Activated T-helper 1 cell treated with anti-CD3 and anti-CD28 coated beads, Interleukin-12 subunit alpha, Interleukin-12 subunit beta, Interleukin-2, Interleukin-4 antibody, amounts not matched to agents 30 ng/mL and 10 ng/mL and 1 ng/mL, durations not matched to agents 14 hours and 24 hours and 36 hours (primary cell): ENCODE measurements at places on chromosomes 3 and 15.

DNA sequence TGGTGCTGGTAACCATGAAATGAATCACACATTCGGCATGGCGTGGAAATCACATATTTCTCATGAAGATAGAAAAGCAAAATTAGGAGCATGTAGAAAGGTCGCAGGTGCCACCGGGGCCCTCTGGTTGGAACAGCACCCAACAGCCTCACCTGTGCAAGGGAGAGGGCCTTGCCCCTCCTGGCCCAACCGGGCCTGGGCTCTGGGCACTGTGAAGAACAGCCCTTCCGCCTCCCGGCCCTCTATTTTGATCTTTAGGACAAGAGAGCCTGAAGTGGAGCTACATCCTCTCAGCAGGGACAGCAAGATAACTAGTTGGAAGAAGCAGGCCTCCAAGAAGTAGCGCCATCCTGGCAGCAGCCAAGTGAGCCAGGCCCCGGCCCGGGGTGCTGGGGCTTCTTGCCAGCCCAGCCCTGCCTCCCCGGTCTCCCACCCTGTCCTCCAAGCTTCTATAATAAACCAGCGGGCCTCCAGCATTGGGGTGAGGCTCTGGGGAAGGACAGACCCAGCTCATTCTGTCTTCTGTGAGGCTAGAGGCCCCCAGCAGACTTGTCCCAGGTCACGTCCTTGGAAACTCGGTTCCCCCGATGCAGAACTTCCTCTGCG lies 46.1 kb upstream of the FGD5 start:
- DNase-seq, result no peak

DNA sequence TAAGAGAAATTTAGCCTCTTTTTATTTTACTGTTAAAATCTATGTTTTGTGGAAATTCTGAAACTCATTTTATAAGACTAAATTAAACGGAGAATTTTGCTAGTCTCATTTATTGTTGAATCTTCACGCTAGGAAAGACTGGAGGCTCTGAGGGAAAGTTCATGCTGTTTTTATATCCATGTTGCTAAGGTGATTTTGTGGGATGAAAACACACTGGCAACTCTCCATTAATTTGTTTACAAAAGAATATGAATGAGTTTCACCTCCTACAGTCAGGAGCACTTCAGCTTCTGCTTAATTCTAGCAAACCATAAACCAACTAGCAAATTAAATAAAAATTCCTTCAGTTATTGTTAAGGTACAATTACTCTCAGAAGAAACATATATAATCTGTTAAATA lies 195.4 kb downstream of the RAP2B start:
- DNase-seq, result no peak

DNA sequence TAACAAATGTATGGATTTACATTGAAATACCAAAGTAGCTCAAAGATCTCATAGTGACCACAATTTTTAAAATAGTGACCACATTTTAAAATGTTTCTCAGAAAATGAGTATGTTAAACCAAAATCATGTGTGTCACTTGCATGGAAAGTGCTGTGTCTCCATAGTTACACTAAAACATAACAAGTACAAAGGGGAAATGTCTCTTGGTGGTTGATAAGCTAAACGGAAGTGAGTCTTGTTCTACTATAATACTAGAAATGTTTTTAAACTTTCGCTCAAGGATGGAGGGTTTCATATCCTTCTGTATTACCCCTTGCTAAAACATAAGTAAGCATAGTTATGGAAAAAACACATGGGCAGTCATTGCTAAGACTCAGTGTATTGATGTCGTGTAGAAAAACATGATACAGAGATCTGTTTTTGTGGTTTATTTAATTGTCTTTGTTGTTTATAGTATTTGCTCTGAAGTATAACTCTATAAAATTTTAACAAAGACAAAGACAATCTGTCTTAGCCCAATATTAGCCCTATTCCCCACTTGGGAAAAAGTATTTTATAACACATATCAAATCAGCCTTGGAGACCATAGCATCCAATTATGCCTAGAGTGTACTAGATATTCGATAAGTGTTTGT lies 27.0 kb upstream of the DENND4A start:
- DNase-seq, result peak; percentile 25

- no peak for DNase-seq
These were observed 8.6 kb upstream of the ISG20 start for GRCh38 chr15:88630141-88630721.

GRCh38 chr3:196284396-196284795 lies 3.1 kb downstream of the PCYT1A start:
- no peak for DNase-seq

GRCh38 chr3:129020691-129021090 lies 19.6 kb downstream of the EFCC1 start:
- DNase-seq, result no peak

- DNase-seq, result no peak
These were observed 50.0 kb upstream of the RASGRP1 start for GRCh38 chr15:38614621-38615020.

- no peak for DNase-seq
These were observed 173.6 kb downstream of the KLHL25 start for GRCh38 chr15:85621094-85621493.

DNA sequence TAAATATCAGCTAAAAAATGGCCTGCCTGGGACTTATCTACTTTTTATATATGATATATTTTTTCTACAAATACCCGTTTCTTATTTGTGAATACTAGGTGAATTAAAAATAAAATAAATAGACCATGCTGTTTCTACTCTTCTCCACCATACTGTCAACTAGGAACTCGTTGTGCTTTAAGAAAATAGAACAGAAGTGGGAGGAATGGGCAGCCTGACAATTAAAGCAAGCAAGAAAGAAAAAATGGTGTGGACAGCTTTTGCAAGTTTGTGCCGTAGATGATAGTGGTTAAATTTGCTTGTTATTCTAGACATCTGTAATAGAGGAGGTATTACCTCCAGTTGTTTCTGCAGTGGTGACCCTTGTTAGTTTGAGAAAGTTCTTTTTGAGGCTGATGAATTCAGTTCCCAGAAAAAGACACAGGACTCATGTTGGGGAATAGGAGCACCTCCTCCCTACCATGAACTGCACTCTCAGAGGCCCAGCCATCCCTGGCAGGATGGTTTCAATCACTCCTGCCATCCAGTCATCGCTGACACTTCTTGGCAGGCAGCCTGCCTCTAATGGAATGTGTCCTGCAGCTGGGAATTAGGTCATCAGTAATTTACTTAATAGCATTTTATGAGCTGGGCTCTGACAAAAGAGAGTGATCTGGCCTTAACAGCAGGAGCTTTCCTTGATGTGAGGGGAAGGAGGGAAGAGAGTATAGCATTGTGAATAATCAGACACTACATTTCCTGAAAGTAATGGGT lies 105.0 kb upstream of the GAP43 start:
- no peak for DNase-seq

- DNase-seq, result no peak
These were observed 7.8 kb downstream of the FAM240A start for GRCh38 chr3:46619845-46620778.

DNA sequence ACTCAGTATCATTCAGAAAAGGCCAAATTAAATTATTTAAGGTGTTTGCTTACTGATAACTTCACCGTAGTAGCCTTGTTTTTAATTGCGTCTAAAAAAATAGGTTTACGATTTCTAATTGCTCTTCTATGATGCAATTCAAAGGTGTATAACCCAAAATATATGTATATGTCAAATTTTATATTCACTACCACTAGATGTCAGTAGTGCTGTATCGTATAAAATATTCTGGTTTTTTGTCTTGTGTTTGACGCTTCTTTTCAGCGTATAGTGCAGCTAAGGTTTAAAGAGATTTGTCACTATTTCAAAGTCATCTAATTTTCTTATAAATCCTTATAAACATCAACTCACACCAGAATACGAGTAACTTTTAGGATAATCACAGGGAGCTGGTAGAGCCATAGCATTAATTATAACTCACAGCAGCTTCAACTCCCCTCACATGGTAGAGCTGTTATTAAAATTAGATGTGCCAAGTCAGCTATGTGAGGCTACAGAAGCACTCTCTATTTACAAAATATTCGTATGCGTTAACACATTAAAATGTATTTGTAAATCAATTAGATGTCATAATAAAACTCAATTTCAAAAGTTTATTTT lies 3.5 kb downstream of the PFN2 start:
- DNase-seq, result no peak

DNA sequence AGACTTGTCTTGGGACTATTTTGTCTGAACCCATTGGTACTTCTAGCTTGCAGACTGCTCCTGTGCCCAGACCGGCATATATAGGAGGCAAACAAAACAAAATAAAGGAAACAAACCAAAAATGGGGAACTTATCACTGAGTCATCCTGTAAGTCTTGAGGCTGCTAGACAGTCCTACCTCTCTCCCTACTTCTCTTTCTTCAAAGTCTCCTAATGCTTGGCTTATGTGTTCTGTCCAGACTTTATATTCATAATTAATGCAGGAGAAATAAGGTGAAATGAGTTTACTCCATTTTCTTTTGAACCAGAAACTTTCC lies 266.2 kb downstream of the ZNF385D start:
- no peak for DNase-seq

DNA sequence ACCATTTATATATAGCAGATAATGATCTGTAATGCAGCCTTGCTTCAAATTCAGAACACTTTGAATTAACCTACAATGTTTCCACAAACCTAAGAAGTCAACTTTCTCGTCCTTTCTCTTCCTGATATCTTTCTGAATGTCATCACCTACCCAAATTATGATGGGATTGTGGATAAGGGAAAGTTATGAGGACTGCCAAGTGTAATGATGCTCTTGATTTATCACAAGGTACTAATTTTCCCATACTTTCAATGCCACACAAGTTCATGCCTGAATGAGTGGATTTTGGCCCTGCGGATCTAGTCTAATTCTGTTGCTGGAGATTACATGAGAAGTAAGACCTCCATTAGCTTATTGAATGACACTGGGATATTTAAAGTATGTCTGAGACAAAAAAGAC lies 82.6 kb upstream of the NANOGP8 start:
- DNase-seq, result no peak

- DNase-seq, result no peak
These were observed 20.8 kb downstream of the FAM3D start for GRCh38 chr3:58645726-58646125.

- peak; percentile 20 for DNase-seq
These were observed 923 bp downstream of the SIAH2 start for GRCh38 chr3:150761831-150762661.

DNA sequence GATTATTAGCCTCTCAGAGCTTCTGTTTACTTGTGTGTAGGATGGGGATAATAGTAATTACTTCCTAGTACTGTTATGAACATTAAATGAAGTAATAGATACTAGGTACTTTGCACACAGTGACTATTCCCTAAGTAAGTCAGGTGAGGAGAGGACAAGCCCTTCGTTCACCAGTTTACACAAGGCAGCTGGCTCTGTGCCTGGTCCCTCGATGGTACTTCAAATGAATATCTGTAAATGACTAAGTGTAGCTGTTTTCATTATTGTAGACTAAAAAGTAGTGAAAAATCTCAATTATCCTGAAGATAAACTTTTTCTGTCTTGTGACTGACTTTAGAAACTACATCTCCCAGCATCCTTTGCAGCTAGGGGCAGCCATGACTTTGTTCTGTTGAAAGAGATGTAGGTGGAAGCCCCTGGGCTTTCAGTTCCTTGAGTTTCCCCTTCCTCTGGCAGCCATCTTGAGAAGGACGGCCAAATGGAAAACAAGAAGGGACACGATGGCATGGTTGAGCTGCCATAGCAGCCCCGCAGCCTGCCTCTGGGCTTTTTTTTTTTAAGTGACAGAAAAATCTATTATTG lies 11.7 kb upstream of the WNT7A start:
- no peak for DNase-seq

DNA sequence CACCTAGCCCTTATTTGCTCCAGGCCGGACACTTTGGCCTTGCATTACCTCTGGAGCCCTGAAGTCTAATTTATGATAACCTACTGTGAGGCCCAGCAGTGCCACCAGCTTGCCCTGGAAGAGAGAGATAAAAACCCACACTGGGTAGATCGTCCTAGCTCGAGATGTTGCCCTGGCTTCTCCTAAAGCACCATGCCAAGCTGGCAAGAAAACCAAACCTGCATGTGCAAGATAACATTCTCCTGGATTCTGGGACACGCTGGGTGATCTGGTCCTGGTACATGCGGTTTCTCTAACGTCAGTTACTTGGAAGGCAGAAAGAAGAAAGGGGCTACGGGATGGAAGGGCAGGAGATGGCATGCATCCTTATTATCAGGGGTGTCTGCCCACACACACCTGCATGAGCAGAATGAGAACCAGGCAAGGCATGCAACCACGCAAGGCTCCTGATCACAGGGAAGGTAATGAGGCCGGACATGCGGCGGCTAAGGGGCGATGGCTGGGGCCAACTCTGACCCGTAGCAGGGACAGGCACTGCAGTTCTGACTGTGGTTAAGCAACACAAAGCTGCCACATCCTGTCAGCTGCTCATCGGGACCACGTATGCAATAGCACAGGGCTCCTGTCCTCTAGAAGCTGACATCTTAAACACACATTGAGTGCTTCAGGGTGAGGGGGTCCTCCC lies 73.0 kb downstream of the OXNAD1 start:
- peak; percentile 51 for DNase-seq

DNA sequence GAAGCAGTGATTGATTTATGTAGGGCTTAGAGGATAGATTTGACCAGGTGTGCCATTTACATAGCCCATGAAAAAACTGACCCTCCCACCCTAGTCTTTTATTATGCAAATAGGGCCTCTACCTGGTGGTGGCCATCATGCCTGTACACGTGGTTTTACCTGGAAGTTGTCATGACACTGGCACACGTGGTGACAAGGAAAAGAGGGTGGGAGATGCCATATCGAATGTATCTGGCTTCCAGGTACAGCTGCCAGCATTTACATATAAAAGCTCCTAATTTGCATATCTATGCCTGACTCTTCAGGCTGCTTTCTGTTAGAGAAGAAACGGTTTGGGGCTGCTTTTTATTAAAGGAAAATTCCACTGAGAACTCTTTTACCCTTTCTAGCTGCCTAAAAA lies 35.0 kb upstream of the DNAJC13 start:
- no peak for DNase-seq

GRCh38 chr3:174000675-174001074 lies 603.1 kb downstream of the NLGN1 start:
- no peak for DNase-seq
